Cerebellar cortex (tissue), 1 donor: ENCODE measurements at places on chromosomes 7 and 10.
A peak's percentile ranks its signal among the peaks of the same experiment; 100 is the strongest.

- DNase-seq: no peak
Observed at GRCh38 chr7:4742051-4742573, 33.3 kb upstream of the AP5Z1 start.

GRCh38 chr7:23696916-23697441 lies 13.0 kb upstream of the STK31 start:
- DNase-seq: peak; percentile 45

GRCh38 chr10:43055217-43055616 lies 21.7 kb upstream of the RET start:
- no peak for DNase-seq

GRCh38 chr10:46019569-46020343 lies 10.7 kb downstream of the NCOA4 start:
- DNase-seq: no peak

DNA sequence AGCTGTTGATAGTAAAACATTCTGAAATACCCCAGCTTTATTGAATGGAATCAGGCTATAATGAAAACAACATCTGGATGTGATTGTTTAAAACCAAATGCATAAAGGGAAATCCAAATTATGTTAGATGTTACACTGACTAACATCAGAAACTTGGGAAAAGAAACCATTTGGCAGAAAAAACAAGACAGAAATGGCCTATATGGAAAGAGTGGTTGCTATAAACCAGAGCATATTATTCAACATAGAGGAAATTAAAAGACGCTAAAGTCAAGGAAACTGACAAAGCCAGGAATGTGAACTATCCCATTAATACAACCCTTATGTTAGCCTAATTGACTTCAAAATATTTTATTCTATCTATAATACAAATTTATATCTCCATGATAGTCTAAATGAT lies 53.0 kb upstream of the CABCOCO1 start:
- DNase-seq: no peak

DNA sequence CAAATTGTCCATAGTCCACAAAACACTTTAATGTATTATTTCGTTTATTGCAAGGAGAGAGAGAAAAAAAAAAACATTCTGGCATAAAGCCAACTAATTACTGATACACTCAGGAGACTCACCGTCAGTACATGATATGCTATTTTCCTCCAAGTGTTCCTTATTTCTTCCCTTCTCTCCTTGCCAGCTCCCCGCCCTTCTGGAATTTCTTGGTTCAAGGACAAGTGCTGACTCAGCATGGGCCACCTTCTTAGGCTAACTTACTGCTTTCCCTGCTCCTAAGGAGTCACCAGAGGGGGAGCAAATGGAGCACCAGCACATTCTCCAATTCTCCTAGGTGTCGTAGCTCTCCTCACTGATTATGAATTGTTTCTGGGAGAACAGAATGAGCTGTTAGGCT lies 133.8 kb upstream of the HDAC9 start:
- DNase-seq: peak; percentile 21

- DNase-seq: no peak
Observed at GRCh38 chr10:69102440-69102839, 14.5 kb downstream of the SRGN start.

DNA sequence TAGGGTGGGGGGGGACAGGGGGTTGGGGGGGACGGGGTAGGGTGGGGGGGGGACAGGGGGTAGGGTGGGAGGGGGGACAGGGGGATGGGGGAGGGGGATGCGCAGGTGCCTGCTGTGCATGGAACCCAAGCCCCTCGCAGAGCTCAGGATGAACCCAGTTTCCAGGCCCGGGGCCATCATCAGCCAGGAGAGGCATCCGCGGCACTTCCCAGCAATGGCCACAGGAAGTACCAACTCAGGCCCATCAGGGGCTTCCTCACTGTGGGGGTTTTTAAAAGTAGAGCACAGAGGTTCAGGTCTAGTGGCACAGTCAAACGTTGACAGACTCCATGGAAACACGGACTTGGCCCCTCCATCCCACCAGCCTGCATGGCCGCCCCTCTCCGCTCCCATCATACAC lies 172.7 kb downstream of the DIP2C start:
- DNase-seq: no peak

- DNase-seq: no peak
Observed at GRCh38 chr7:98805956-98806838, 63.6 kb downstream of the TMEM130 start.

DNA sequence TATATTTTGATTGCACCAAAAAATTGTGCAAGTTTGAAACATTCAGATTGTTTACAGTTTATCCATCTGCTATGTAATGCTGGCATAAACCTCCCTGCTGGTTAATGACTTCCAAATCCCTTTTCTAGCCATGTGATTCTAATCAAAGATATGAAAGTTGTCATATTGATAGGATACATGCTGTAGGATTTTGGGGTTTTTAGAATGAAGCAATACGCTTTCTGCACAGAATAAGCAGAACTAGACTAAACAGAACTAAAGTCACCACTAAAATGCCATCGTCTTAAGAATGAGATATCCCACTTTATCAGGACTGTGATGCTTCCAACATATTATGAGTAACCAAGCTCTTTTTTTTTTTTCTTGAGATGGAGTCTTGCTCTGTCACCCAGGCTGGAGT lies 856 bp downstream of the SSMEM1 start:
- DNase-seq: no peak

DNA sequence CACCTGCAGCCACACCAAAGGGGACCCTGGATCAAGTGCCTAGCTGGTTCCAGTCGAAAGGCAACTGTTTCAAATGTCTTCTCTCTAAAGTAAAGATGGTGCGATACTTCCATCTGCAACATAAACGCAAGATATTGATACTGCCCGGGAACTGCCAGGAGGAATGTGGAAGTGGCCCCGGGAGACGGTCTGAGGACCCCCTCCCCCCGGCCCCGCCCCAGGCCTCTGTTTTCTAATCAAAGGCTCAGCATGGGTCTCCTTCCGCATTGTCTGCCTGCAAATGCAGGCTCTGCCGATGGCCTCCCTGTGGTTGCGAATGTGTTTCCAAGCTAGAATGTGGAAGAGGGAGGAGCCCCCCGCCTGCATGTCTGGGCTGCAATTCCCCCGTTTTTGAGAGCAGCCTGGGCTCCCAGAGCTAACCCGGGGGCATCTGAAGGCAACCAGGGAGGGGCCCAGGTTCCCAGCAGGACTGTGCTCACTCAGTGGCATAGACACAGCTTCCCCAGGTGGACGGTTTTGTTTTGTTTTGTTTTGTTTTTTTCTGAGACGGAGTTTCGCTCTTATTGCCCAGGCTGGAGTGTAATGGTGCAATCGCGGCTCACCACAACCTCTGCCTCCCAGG lies 223.9 kb upstream of the PPP2R2D start:
- DNase-seq: no peak

DNA sequence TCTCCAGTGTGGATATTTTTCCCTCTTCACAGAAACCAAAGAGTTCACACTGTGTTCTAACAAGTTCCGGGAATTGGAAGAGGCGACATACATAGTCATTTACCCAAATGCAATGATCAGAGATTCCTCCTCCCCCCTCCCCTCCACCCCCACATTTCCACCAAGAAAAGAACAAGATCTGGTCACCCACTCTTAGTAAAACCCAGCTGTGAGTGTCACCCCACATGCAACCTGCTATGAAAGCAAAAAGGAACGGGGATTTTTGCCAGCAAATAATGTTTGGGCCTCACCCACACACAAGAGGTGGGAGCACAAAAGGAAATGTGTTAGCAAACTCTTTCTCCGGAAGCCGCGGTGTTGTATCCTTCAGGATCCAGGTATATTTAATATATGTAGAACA lies 745.0 kb upstream of the AUTS2 start:
- no peak for DNase-seq

DNA sequence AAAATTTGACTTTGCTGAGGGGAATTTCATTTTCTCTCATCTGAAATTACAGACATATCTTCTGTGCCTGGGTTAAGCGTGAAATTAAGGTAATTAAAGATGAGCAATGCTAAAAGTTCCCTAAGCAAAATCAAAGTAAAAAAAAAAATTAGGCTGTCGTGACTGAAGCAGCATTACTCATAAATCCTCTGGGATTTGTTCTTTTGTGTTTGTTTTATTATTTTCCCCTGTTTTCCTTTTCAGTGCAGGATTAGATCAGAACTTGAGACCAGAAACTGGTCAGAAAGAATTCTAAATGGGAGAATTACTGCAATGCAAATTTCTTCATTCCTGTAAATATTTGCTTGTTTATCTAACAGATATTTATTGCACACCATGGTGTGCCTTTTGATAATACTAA lies 141.4 kb upstream of the BET1 start:
- no peak for DNase-seq

- peak; percentile 57 for DNase-seq
Observed at GRCh38 chr10:114577133-114577532, 80.9 kb downstream of the ABLIM1 start.

GRCh38 chr7:105346593-105347322 lies 42.0 kb downstream of the SRPK2 start:
- DNase-seq: no peak

GRCh38 chr10:58963723-58964124 lies 212.7 kb upstream of the PHYHIPL start:
- peak; percentile 41 for DNase-seq

- DNase-seq: no peak
Observed at GRCh38 chr7:18577096-18577771, 81.7 kb downstream of the HDAC9 start.

- no peak for DNase-seq
Observed at GRCh38 chr7:34160261-34160752, 255.0 kb downstream of the BMPER start.

GRCh38 chr7:131010717-131011431 lies 276.9 kb upstream of the KLF14 start:
- peak; percentile 58 for DNase-seq

DNA sequence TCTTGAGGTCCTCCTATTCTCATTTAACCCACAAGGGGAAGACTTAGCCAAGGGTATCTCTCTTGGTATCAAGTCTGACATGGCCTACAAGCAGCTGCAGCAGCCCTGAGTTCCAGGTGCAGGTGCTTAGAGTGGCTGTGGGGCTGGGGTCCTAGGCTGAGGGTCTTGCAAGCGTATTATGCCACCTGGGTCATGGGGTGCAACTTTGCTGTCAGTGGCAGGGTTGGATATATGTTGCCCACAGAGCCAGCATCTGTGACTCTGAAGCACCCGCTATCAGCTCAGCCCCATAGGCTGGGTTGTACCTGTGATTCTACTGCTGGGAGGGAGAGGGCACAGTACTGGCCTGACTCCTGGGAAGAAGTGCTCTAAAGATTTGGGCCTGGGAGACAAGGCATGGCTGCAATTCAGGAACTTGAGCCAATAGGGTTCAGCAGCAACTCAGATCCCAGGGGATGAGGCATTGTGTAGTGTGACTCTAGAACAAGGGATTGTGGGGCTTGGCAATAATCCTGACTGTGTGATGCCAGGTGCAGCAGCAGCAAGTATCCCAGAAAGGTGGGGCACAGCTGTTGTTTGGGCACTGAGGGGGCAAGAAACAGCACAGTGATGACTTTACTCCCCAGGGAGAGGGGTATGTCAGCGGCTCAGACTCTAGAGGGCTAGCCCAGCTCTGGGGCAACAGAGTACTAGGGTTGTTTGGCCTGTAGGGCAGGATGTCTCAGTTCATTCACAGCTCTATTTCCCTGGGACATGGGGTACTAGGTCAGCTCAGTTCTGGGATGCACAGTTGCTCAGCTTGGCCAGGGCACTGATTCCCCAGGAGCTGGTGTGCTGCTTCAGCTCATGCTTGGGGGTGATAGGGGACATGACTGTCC lies 41.4 kb downstream of the NEURL1 start:
- no peak for DNase-seq

GRCh38 chr7:116525298-116525912 lies 569 bp downstream of the CAV1 start:
- no peak for DNase-seq
